NCI-H1417 treated with DMSO at 0.1 percent for 48 hours (cell line): ENCODE measurements at places on chromosomes 4 and X.

DNA sequence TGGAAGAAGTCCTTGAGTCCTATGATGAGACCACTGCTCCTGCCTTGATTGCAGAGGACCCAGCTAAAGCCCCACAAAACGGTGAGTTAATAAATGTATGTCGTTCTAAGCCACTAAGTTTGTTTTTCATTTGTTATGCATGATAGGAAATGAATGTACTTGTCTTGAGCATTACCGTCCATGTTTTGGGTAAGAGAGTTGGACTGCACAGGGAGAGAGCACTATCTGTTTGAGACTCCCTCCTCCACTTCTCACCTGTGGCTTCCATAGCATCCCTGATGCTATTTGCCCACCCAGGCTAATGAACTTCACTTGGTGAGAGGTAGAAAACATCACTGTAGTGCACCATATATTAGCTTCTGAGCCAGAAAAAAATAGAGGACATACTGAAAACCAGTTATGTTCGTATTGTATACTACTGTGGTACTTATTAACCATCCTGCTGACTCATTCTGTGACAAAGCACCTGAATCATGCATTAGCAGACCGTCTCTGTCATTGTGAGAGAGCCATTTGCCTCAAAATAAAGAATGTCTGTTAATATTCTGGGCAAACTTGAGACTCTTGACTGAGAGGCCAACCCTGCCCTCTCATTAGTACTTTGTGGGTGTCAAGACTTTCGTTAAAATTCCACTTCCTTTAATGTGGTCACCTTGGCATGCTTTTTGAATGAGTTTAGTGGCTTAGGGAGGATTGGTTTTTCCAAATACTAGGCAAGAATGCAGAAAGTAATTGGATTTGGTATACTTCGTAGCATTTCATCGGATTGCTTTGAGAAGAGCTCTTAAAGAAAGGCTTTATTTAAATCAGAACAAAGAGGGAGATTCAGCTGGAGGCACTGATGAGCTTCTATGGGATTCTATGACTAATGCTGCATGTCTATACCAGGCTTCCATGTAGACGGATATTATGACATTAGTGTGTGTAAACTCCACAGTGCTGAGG, 99.3 kb upstream of the GRPR start:
- no peak for DNase-seq

DNA sequence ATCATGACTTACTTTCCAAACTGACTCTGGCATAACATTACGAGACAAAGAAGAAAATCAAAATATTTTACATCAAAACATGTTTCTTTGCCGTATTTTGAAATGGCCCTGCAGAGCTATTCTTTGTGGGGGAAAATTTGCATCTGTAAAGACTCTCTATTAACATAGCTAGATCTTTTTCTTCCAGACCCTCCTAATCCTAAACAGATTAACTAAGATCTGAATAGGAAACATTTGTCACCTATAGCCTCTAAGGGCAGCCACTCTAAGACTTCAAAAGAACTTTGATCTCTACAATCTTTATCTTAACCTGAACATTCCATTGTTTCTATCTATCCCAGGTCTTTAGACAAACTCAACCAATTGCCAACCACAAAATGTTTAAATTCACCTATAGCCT, 176.6 kb upstream of the CENPE start:
- no peak for DNase-seq

DNA sequence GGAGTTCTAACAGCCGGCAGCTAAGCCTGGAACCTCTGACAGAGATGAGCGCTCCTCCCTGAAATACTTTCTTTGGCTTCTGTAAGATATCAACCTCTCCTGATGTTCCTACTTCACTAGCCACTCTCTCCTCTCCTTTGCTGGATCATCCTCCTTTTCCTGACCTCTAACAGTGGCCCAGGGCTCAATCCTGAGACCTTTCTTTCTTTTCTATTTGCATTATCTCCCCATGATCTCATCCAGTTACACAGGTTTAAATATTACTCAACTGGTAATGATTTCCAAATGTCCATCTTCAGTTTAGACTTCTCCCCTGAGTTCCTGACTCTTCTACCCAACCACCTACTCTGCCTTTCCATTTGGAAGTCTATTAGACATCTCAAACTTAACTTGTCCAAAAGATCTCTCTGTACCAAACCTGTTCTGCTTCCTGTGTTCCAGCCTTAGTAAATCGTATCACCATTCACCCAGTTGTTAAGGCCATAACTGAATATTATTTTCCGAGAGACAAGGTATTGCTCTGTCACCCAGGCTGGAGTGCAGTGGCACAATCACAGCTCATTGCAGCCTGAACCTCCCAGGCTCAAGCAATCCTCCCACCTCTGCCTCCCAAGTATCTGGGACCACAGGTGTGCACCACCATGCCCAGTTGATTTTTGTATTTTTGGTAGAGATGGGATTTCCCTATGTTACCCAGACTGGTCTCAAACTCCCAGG, 41.1 kb downstream of the RFC1 start:
- no peak for DNase-seq

DNA sequence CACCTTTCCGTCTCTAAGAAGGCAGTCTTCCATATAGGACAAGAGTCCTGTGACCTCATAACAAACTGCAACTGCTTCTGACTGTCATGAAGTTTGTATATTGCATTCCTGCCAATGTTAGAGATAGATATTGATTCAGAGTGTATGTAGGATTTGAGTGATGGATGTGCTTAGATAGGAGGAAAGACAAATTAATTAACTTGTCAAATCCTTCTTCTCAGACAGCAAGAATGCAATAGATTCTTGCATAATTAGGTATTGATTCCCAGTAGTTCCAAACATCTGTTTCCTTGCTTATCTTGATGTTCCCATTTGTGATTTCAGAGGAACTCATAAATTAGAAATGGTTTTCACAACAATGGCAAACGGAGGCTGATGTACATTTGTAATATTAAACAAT, 555.3 kb downstream of the TRAM1L1 start:
- DNase-seq = no peak

GRCh38 chrX:103913356-103914020, 48.9 kb upstream of the TMSB15B start:
- no peak for DNase-seq

GRCh38 chr4:26176598-26177149, 144.1 kb upstream of the RBPJ start:
- no peak for DNase-seq

DNA sequence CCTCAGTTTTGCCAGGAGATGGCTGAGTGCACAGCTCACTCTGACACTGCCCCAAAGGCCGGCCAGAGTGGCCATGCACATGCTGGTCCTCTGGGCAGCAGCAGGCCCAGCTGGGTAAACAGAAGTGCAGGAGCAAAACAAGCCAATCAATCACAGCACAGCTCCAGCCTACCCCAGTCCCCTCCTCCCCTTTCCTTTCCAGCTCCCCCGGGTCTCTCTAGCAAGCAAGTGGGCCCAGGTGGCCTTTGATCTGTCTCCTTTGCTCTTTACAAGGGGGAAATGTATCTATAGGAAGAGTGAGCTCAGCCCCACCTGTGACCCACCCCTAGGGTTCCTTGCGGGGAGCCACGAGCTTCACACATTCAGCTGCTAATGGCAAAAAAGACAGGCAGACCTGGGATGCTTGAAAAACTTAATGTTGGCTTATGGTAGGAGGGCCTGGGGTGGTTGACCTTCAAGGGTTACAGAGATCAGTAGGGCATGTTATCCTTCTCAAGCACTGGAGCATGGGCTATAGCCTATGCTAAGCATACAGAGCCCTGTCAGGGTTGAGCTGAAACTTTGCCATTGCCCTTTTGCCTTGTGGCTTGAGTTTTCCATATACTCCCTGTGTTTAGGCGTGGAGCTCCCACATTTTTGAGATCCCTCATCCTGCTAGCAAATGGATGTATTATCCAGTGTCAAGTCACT, 57.8 kb upstream of the PLAC1 start:
- no peak for DNase-seq

DNA sequence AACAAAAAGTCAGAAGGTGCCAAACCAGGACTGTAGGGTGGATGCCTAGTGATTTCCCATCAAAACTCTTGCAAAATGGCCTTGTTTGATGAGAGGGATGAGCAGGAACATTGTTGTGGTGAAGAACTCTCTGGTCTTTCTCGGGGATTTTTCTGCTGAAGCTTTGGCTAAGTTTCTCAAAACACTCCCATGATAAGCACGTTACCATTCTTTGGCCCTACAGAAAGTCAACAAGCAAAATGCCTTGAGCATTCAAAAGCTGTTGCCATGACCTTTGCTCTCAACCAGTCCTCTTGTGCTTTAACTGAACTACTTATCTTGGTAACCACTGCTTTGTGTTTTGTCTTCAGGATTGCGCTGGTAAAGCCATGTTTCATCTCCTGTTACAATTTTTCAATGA, 3.0 kb upstream of the SEC31A start:
- DNase-seq = no peak

- DNase-seq = no peak
These were observed 115.1 kb downstream of the SH3KBP1 start for GRCh38 chrX:19772096-19772821.

DNA sequence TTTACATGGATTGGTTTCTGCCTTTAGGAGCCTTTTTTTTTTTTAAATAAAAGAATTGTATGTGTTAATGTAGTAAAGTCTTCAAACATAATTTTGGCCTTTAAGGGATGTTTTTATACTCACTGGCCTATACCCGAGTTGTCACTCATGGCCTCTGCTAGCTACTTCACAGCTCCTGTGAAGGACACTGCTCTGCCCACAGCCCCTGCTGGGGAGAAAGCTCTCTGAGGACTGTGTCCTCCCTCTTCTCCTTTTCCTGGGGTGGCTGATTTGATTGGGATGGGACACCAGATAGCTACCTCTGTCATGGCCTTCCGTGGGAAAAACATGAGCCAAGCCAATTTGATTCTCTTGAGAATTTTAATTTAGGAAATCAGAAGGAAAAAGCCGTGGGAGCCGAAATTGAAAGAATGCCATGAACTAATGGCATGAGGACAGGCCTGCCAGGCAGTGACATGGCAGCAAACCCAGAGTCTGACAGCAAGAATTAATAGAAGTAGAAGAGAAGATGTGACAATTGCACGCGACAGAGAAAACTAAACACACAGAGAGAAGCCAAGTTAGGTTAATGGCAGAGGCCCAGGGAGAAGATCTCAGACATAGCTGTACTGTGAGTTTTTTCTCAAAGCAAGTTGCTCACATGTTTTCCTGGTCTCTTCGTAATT, 81.4 kb downstream of the ARHGAP10 start:
- DNase-seq = no peak

DNA sequence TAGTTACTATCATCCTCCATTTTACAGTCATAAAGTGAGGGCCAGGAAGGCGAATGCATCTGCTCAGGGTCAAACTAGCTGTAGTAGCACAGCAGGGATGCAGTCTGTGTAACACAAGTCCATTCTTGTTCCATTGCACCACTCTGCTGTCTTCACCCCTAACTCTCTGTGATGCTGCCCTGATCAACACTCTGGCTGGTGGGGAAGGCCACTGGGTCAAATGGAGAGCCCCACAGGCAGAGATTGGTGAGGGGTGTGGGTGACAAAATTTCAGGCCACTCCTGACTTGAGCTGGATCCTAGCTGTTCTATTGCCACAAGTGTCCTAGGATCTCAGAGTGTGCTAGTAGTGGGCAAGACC, 136.5 kb downstream of the PJA1 start:
- no peak for DNase-seq

- no peak for DNase-seq
These were observed 46.5 kb downstream of the CWH43 start for GRCh38 chr4:49032440-49033161.

- DNase-seq = no peak
These were observed 81.4 kb upstream of the ACSL1 start for GRCh38 chr4:184907216-184907615.

- no peak for DNase-seq
These were observed 88.8 kb upstream of the GPC3 start for GRCh38 chrX:134074151-134074550.

DNA sequence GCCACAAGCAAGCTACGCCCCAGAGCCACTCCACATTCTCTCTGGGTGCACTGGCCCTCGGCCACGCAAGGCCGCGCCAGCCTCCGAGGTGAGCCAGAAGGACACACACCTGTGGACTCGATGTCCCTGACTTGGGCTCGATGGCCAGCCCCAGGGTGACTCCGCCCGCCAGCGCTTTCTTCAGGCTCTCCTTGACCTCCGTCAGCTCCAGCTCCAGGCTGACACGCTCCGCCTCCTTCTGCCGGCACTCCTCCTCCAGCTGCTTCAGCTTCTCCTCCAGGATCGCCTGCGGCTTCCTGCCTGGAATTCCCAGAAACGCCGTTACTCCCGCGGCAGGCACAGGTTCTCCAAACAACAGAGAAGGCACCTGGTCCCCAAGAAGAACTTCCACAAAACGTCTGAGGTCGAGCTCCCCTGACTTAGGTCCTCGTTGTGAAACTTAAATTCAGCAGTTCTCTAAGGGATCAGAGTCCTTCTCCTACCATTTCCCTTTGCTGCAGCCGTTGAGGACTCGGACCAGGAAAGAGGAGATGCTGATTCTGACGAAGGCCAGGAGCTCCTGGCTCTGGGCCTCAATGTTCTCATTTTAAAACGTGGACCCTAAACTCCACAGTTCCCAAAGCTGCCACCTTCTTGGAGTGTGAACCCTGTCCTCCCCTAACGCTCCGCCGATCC, 166.8 kb downstream of the AFAP1 start:
- DNase-seq = no peak

- DNase-seq = no peak
These were observed 12.1 kb downstream of the LAMP2 start for GRCh38 chrX:120456973-120457372.

- DNase-seq = no peak
These were observed 136.6 kb downstream of the NWD2 start for GRCh38 chr4:37381040-37381668.

DNA sequence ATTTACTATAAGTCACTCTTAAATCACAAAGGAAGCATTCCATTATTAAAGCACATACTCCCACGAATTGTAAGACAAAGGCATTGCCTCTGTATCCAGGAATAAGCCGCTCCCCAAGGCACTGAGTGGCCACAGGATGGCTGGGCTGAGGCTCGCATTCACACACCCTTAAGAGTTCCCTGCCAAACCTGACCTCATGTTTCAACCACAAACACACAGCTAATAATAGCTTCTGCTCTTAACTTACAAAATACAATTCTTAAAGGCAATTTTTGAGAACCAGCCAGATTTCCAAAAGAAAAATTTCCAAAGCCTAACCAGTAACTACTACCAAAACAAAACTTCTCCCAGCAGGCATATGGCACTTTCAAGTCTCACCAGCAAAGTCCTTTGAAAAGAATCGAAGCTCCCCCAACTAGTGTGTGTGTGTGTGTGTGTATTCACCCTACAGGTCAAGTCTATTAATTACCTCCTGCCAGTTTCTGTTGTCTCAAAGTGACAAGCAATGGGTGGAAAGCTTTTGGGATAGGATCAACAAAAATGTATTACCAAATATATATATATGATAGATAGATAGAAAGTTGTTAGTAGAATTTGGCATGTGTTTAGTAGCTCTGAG, 36.0 kb downstream of the ARHGAP6 start:
- no peak for DNase-seq

- DNase-seq = no peak
These were observed 655.1 kb upstream of the ADGRL3 start for GRCh38 chr4:60544981-60545380.

- no peak for DNase-seq
These were observed 1.0 kb downstream of the GABRA3 start for GRCh38 chrX:152450076-152450475.

DNA sequence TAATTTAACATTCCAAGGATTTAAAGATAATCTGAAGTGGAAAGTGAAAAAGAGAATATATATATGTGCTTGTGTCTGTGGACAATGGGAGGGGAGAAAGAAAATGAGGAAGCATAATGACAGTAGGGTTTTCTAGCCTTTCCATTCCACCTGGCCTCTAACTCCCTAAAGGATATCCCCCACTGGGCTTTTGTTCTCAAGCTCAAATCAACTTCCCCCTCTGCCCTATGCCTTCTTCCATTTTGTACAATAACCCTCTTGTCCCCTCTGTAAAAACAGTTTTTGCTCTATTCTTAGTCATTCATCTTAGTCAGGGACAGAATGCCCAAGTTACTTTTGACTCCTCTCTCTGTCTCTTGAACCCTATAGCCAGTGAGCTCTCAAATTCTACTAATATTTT, 23.6 kb downstream of the ANTXR2 start:
- no peak for DNase-seq
